ENCODE measurements at places on chromosomes 11 and 22.

GRCh38 chr11:43010042-43010441 is 301.8 kb upstream of the API5 start:
- DNase-seq: no peak

DNA sequence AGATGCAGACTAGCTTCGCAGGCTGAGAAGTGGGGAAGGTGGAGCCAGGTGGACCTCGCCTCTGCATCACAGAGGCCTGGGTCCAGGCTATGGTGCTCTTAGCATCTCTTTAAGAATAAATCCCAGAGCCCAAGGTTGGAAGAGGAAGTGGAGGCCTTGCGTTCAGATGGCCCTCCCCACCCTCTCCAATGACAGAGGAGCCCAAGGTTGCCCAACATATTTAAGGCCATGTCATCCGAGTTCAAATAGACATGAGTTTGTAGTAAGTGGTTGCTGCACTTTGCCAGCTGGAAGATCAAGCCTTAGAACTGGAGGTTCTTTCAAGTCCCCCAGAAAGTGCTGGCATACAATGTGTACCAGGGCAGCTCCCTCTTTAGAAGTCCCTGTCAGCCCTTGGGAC is 47.1 kb upstream of the HORMAD2 start:
- no peak for DNase-seq

GRCh38 chr11:19924716-19925115 is 212.1 kb downstream of the NAV2 start:
- no peak for DNase-seq

DNA sequence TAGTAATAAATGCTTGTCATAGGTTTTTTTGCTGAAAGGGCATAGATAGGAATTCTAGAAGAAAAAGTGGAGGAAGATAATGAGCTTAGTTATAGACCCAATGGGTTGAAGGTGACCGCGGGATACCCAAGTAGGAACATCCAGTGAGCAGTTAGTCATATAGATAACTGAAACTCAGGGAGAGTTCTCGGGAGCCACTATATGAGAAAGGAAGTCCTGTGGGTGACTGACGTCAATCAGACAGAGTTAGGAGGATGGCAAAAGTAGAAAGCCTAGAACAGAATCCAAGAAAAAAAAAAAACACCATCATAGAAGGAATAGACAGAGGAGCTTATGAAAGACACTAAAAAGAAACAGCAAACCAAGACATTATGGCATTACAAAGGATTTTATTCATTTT is 1.6 kb upstream of the CNGA4 start:
- DNase-seq: no peak

- DNase-seq: no peak
Measured at GRCh38 chr11:92152245-92152644, 72.4 kb upstream of the FAT3 start.

DNA sequence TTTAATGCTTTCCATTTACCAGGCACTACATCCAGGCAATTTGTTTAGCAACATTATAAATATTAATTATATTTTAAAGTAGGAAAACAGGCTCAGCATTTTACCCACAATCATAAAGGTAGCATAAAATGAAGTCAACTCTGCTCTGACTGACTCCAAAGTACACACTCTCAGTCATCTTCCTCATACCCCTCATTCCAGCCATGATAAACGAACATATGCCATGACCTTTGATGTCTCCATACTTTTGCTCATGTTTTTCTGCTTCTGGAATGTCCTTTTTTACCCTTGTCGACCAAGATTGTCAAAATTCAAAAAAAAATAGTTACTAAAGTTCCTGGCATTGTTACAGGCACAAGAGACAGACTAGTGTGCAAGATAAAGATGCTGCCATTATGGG is 77.7 kb upstream of the SOX6 start:
- DNase-seq: no peak

DNA sequence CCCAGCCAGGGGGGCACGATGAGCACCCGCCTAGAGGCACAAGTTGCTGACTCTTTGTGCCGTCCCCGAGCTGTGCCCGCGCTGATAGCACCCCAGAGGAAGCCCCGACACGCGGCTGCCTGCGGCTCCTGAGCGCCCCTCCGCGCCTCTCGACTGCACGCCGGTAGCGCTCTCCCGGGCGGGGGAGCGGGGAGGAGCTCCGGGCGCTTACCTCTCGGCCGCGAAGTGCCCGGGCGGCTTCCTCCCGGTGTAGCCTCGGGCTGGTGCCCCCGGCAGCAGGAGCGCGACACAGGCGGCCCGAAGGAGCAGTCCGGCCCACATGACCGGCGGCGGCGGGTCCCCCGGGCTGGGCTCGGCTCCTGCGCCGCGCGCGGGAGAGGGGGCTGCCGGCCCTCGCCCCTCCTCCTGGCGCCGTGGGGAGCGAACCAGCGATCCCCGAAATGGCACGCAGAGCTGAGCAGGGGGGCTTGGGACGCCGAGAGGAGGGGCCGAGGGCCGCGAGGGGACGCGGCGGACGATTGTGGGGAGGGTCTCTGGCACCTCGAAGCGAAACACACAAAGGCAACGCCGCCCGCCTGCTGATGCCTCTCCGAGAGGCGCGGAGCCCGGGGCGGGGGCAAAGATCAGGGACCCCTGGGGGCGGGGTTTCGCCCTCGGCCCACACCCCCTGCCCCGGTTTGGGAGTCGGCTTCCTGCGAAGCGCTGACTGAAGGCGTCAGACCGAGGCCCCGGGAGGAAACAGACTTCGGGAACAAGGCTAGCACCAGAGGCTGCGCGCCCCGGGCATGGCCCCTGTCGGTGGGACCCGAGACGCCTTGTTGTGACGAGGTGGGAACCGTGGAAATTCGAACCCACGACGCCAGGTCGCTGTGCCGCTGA is at the start of gene VWCE:
TSS of gene VWCE (minus strand) at position 600 of the 879 bp plus-strand sequence. CDS start at position 321, 279 bp downstream.
- no peak for DNase-seq

- DNase-seq: no peak
Measured at GRCh38 chr11:11808992-11809615, 32.7 kb upstream of the USP47 start.

DNA sequence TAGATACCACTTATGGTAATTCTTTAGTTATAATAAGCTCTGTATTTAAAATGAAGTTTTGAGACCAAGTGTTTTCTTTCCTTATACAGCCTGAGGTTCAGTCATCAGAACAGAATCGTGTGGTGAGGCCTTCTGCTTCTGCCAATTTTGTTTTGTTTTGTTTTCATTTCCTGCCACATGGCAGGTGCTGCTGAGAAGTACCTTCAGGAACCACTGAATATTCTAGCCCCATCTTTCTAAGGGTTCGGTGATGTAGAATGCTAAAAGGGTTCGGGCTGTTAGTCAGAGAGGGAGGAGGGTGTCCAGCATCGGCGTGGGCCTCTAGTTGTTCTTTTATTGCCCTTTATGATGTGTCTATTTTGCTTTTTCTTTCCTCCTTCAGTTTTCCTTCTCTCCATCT is 25.8 kb downstream of the TNRC6B start:
- no peak for DNase-seq
